Cardiac septum (tissue), 1 donor: ENCODE measurements at places on chromosomes 3 and 15.

DNA sequence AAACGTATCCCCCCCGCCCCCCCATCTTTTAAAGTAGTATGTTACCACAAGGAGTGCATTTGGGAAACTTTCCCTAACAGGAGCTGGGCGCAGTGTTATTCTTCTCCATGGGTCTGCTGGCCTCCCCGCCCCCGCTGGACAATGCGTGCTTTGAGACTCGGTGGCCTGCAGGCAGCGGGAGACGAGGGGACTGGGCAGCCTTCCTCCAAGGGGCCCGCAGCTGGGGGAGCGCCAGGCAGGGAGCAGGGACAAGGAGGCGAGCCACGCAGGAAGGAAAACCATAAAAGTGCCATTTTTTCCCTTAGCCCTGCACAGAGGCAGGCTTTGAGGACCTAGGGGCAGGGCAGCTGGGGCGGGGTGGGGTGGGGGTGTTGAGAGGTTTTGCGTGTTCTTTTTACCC is 14.1 kb downstream of the SOX2 start:
- no peak for DNase-seq

DNA sequence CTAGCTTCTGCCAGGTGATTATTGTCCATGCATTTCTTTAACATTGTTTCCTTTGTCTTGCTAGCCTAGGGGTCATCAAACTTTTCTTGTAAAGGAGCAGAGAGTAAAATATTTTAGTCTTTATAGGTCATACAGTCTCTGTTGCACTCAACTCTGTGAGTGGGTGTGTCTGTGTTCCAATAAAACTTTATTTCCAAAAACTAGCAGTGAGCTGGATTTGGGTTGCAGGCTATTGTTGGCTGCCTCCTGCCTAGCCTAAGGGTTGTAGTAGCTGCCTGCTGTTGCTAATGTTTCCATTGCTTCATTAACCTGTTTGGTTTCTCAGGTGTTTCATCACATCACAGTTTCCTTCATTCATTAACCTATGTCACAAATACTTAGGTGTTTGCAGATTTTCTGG is 64.0 kb upstream of the DCP1A start:
- no peak for DNase-seq

DNA sequence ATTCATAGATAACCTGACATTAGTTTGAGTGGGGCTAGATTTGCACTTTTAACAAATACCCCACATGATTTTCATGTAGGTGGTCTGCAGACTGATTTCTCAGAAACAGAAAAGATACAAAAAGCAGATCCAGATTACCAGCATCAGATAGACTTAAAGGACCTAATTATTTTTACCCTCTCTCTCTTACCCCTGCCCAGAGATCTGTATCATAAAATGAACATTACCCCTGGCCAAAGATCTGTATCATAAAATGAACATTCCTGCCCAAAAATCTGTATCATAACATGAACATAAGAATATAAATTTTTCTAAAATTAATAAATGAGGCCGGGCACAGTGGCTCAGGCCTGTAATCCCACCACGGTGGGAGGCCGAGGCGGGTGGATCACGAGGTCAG is 14.6 kb upstream of the TRPC1 start:
- no peak for DNase-seq

- DNase-seq, result no peak
Measured at GRCh38 chr15:69056365-69056764, 41.9 kb downstream of the NOX5 start.

DNA sequence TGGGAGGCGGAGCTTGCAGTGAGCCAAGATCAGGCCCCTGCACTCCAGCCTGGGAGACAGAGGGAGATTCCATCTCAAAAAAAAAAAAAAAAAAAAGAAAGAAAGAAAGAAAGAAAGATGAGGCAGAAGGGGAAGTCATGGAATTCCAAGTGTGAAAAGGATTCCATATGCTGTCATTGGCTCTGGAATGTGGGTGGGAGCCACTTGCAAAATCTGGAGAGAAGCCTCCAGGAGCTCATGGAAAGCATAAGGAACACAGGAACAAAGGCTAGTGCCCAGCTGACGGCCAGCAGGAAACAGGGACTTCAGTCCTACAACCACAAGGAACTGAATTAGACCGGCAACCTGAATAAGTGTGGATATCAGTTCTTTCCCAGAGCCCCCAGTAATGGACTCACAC is 12.5 kb upstream of the TRAK1 start:
- DNase-seq, result peak; percentile 12

- DNase-seq, result no peak
Measured at GRCh38 chr3:149934524-149934923, 36.2 kb downstream of the PFN2 start.

DNA sequence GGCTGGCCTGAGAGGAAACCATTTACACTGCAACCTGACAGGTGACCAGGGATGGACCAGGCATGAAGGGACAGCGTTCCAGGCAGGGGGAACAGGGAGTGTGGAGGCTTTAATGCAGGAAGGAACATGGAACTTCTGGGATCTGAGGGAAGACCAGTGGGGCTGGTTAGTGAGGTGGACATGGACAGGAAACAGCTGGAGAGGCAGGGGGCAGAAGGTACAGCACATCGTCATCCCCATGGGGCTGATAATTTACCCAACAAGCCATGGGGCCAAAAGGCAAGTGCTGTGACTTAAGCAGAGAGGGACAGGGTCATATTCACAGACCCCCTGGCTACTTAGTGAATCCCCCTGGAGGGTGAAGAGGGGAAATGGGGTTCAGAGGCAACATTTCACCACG is 77.0 kb upstream of the LARS2 start:
- no peak for DNase-seq

DNA sequence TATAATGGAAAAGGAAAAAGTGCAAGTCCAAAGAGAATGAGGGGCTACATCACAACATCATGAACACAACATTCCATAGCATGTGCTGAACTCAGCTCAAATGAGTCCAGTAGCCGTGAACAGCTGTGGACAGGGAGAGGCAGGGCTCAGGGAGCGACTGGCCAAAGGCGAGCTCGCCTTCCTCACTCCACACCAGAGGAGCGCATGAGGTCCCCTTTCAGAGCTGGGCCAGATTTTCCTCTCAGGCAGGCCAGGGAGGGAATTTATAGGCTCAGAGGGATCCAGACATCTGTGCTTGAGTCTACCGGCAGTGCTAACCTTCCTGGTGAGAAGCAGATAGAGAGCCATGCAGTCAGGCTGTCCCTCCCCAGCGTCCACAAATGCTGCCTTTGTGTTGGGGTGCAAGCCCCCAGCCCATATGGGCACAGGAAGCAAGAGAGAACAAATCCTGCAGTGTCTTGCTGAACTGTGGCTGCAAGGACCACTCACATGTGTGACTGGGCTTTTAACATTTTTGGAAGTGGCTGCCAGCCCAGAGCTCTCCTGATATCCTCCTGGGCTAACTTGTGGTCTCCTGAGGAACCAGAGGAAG is 32.5 kb downstream of the ARHGEF3 start:
- DNase-seq, result no peak

DNA sequence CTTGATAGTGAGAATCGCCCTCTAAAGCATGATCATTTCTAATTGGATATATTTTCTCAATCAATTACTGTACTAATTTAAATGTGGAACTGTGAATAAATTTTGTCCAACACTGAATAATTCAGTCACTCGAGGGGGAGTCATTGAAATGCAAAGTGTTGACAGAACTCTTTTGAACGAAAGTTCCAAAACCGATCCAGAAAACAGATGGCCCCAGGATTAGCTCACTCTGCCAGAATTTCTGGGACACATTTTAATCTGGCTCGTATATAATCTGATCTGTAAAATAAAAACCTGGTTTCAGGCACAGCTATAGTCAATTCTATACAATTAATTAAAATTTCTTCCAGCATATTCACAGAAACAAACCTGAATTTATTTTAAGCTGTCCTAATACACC is 580.4 kb downstream of the ROBO1 start:
- no peak for DNase-seq

GRCh38 chr3:138072796-138073195 is 42.6 kb downstream of the DZIP1L start:
- DNase-seq, result no peak

- DNase-seq, result no peak
Measured at GRCh38 chr3:177934001-177934891, 602.0 kb upstream of the KCNMB2 start.

DNA sequence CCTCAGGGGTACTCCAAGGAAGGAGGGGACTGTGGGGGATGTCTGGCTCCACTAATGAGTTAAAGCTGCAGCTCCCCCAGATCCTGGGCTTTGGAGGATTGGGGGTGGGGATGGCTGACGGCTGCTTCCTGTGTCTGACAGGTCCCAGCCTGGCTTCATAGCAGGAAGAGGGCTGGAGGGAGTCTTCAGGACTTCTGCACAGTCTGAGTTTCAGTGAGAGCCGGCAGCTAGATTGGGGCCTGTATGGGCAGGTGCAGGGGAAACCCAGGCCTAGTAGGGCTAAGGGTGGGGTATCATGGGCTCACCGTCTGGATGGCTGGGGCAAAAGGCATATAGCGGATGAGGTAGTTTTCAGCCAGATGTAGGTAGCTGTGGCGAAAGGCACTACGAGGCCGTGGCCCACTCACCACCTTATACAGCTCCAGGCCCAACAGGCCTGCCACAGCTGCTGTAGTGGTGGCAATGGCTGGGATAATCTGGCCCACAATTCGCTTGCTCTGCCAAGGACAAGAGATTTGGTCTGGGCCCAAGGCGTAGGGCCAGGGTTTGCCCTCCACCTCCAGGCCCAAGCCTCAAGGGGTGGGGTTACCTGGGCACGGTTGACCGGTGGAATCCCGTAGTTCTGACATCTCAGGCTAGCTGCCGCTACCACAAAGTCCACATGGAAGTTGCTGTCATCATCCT is 4.5 kb downstream of the INKA1 start:
- DNase-seq, result no peak

GRCh38 chr15:42084465-42085235 is 9.7 kb downstream of the PLA2G4D start:
- DNase-seq, result peak; percentile 89

GRCh38 chr15:69526081-69527061 is 73.8 kb downstream of the RPLP1 start:
- no peak for DNase-seq

GRCh38 chr3:138381950-138382715 is 33.8 kb downstream of the MRAS start:
- DNase-seq, result no peak

DNA sequence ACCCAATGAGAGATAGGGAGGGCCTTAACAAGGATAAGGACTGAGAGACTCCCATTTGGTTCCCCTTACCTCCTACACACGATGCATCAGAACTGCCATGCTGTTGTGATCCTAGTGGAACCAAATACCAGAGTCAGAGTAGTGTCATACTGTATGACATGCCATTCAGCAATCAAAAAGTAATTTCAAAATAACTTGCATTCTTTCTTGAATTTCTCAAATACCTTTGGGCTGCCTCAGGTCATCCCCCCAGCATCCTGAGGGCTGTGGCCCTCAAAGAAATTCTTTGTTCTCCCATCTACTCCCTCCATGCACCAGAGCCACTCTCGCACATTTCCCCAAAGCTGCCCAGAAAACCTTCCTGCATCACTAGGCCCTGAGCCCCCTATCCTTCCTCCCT is 68.9 kb upstream of the PPP2R3A start:
- no peak for DNase-seq

- no peak for DNase-seq
Measured at GRCh38 chr3:129913618-129914017, 20.1 kb upstream of the TMCC1 start.

DNA sequence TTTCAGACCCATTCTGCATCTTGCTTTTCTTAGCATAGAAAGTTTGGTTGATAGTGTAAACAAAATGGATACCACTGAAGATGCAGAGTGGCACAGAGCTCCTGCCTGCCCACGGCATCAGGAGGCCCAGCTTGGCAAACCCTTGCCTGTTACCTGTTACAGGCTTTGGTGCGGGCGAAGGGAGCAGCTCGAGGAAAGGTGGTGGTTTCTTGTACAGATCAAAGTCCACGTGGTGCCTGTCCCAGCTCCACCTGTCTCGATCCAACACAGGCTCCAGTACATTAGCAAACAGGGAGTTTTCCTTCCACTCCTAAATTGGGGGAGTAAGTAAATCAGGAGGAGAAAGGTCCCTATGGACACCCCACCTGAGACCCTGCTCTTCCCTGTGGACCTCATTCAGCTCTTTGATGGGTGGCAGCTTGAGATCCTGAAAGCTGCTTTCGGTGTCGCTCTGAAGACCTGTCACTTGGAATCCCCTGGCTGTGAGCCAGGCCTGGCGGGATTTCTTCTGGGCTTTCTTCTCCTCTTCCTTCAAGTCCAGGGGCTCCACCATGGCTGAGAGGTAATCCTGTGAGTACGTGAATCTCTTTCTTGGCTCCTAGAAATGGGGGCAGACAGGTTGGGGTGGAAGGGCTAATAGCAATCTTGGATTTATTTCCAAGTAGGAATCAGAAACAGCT is 35.7 kb downstream of the ACAD9 start:
- no peak for DNase-seq

GRCh38 chr3:172627057-172627809 is 83.6 kb downstream of the NCEH1 start:
- no peak for DNase-seq

DNA sequence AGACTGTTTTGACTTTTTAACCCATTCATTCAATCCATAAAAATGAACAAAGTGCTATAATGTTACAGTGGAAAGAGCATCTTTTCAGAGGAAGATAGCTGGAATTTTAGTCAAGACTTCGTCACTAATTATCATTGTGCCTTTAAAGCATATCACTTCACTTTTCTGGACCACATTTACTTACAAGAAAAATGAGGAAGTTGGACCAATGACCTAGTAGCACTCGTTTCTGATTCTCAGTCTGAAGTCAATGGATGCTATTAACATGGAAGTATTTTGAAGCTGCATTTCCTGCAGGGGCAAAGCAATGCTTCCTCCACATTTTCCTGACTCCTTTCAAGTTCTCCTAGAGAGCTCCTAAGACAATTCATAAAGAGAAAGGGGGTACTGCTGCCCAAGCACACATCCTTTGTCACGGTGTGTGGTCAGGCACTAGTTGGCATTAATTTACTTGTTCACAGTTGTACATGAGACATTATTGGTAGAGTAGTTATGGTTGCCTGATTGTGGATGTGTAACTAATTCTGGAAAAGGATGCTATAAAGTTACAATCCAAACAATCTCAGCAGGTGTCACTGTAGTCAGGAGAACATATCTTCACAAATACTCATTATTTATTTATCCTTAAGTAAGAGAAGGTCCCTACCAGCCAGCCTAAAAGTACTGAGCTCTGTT is 1049.1 kb downstream of the FHIT start:
- no peak for DNase-seq

DNA sequence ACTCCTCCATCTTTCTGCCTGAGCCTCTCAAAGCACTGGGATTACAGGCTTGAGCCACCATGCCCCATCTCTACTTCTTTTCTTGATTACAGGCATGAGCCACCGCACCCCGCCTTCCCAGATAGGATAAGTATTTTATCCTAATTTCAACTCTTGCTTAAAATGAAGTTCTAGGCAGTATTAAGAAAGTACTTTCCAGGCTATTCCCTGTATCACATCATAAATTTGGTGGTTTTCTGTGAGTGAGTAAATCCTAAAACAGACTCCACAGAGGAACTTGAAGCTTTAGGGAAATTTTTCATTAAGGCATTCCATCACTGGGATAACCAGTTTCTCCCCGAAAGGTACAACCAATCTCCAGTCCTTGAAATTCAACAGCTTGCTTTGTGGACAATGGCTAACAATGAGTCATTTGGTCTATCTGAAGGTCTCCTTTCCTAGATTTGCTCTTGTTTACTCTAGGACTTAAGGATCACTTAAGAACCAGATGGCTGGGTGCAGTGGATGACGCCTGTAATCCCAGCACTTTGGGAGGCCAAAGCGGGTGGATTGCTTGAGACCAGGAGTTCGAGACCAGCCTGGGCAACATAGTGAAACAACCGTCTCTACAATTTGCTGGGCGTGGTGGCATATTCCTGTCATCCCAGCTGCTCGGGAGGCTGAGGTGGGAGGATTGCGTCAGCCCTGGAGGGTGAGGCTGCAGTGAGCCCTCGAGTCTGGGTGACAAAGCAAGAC is 49.7 kb upstream of the SKIL start:
- no peak for DNase-seq

GRCh38 chr3:114481113-114481512 is 187.3 kb downstream of the TIGIT start:
- DNase-seq, result no peak
